ENCODE measurements at places on chromosomes 3 and 15. TPM values are rescaled to one million over a fixed set of nuclear protein-coding genes. Genes with fewer than 3 reads are reported as not detected.

The COL7A1 gene
- 15.7 TPM for total RNA-seq

The GPR27 gene
- total RNA-seq, result 4.4 TPM

DNA sequence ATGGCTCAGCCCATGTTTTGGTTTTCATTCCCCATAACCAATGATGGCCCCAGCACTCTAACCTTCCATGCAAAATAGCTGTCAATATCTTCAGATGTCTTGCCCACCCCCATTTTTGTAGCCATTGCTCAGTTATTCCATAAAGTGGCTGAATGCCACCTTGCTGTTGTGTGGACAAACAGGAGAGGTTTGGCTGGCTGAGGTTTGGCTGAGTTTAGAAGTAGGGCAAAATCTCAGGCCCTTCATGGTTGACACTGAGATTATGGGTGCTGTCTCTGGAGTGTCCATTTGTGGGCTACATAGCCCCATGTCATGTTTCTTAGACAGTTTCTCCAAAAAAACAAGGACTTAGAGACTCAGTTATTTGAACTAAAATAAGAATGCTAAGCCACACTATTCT is 96.9 kb downstream of the TCF12 start:
- H3K4me1 ChIP-seq, result peaks cover 5% of the 10 kb centered on the region
- H3K27me3 ChIP-seq, result no peaks in the 10 kb centered on the region
- no peak for DNase-seq
- no peaks in the 10 kb centered on the region for H3K36me3 ChIP-seq
- no peak overlapping the region for H3K4me3 ChIP-seq
- H3K27ac ChIP-seq, result no peak overlapping the region

DNA sequence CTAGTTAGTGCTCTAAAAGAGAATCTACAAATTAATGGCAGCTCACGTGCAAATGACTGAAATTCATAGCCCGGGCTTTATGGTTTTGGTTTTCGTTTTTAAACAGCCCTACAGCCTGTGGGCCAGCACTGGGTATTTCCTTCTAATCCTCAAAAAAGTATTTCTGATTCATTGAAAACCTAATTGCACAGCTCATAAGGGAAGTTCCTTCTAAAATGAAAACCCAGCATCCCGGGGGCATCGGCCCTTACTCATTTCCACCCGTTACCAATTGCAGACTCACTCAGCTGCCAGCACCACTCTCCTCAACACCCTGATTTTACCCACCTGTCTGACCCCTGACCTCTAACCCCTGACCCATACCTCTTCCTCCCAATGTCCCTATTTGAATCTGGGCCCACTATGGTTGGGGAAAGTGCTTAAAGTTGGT is 59.5 kb upstream of the ZNF148 start:
- no peaks in the 10 kb centered on the region for H3K4me1 ChIP-seq
- no peak overlapping the region for H3K4me3 ChIP-seq
- DNase-seq, result no peak

DNA sequence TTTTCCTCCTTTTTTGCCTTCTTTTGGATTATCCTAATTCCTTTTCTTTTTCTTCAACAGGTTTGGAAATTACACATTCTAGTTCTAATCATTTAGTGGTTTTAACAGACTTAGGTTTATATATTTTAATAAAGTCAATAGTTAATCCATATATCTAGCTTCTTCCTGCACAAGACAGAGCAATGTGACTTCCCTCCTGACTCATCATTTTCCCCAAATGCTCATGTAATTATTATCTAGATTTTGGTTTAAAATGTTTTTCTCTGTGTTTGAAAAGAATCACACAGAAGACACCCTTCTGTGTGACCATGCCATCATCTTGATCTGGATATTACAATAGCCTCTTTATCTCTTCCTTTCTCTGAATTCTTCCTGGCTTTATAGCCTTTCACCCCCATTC is 28.6 kb upstream of the SSR3 start:
- H3K27ac ChIP-seq, result no peak overlapping the region
- H3K4me3 ChIP-seq, result no peak overlapping the region
- no peaks in the 10 kb centered on the region for H3K27me3 ChIP-seq
- no peak for DNase-seq
- H3K4me1 ChIP-seq, result no peaks in the 10 kb centered on the region

- H3K27me3 ChIP-seq, result no peaks in the 10 kb centered on the region
- peaks cover 12% of the 10 kb centered on the region for H3K4me1 ChIP-seq
- no peak overlapping the region for H3K4me3 ChIP-seq
- H3K36me3 ChIP-seq, result no peaks in the 10 kb centered on the region
These were observed 117.0 kb upstream of the TSPAN3 start for GRCh38 chr15:77187751-77188464.

- H3K27ac ChIP-seq, result no peak overlapping the region
- no peak overlapping the region for H3K4me3 ChIP-seq
- H3K36me3 ChIP-seq, result peaks cover 83% of the 10 kb centered on the region
- DNase-seq, result no peak
- no peaks in the 10 kb centered on the region for H3K27me3 ChIP-seq
- peaks cover 2% of the 10 kb centered on the region for H3K4me1 ChIP-seq
These were observed 87.2 kb downstream of the TJP1 start for GRCh38 chr15:29734917-29735572.

DNA sequence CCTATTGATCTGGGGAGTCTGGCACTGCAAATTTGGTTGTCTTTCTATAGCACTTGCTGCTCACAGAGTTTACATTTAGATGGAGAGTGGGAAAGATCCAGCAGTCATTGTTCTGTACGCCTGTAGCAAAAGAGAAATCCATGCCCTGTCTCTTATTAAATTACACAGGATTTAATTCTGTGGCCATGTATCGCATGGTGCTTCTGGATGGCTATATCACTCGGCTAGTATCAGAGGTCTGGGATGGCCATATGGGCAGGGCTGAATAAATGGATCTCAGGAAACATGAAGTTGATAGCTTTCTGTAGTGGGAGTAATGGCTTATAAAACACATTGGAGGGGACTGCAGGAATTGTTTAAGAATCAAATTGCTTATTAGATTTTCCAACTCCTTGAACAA is 325.8 kb upstream of the DPH6 start:
- no peak overlapping the region for H3K4me3 ChIP-seq
- H3K36me3 ChIP-seq, result no peaks in the 10 kb centered on the region
- no peak overlapping the region for H3K27ac ChIP-seq
- no peak for DNase-seq
- H3K4me1 ChIP-seq, result no peaks in the 10 kb centered on the region
- H3K27me3 ChIP-seq, result peaks cover 7% of the 10 kb centered on the region

- H3K27ac ChIP-seq, result no peak overlapping the region
- H3K4me3 ChIP-seq, result no peak overlapping the region
- no peaks in the 10 kb centered on the region for H3K4me1 ChIP-seq
- no peaks in the 10 kb centered on the region for H3K27me3 ChIP-seq
These were observed 592.5 kb downstream of the MECOM start for GRCh38 chr3:169071003-169071402.

GRCh38 chr15:60438646-60439045 is 40.3 kb downstream of the ICE2 start:
- H3K4me1 ChIP-seq, result no peaks in the 10 kb centered on the region
- no peak overlapping the region for H3K27ac ChIP-seq
- H3K36me3 ChIP-seq, result peaks cover 32% of the 10 kb centered on the region

DNA sequence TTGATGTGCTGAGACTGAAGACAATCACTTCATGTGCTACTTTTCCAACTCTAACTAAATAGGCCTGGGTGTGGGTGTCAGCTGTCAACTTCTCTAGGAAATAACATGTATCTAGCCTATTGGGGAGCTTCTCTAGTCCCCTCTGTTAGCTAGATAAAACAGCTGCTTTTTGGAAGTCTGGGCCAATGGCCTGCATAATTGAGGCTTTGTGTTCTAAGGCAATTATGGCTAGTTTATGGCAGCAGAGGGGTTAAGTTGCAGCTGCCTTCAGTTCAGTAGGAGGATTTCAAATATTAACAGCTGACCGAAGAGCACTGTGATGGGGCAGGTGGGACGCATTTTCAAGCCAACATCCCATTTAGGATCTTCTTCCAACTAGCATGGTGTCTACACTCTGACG is 6.4 kb downstream of the COL8A1 start:
- H3K4me3 ChIP-seq, result no peak overlapping the region
- peaks cover 46% of the 10 kb centered on the region for H3K4me1 ChIP-seq
- H3K36me3 ChIP-seq, result no peaks in the 10 kb centered on the region
- H3K27ac ChIP-seq, result no peak overlapping the region
- peaks cover 11% of the 10 kb centered on the region for H3K27me3 ChIP-seq

The TRIM42 gene
- not detected for total RNA-seq
